NCI-H187 treated with DMSO at 0.1 percent for 48 hours (cell line): ENCODE measurements at places on chromosomes 5 and 9.

- no peak for DNase-seq
Measured at GRCh38 chr9:94786586-94786985, 60.1 kb downstream of the AOPEP start.

GRCh38 chr9:131677444-131678180 is 62.3 kb downstream of the RAPGEF1 start:
- no peak for DNase-seq

DNA sequence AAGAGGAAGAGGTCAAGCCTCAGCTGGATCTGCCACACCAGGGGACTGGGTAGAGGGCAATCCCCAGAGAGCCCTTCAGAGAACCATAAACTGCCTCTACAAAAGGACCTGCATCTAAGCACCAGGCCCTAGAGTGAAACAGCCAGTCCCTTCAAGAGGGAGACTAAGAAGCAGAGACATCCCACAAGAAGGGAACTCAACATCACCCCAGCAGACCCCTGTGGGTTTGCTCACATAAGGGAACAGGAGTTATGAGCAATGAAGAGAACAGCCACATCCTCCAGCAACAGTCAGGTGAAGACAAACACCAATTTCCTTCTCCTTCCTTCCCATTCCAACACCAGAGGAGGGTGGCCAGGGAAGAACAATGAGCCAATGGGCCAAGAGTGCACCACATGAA is 48.9 kb downstream of the TNFSF15 start:
- no peak for DNase-seq

- no peak for DNase-seq
Measured at GRCh38 chr9:68998385-68998784, 15.5 kb downstream of the PRKACG start.

DNA sequence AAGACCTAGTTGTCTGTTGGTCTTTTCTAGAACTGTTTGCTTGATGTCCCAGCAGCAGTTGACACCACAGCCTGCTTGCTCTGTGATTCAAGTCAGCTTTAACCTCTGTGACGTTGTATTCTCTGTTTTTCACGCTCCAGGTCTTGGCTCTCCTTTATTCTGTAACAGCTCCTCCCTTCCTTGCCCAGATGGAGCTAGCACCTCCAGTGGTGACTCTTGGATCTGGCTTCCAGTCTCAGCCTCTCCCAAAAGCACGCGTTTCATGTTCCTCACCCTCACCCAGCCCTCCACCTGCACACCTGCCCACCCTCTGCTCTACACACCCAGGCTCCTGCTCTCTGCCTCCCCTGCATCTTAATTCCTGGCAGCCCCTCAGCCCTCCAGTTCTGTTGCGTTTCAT is 50.6 kb downstream of the DMRT1 start:
- no peak for DNase-seq

DNA sequence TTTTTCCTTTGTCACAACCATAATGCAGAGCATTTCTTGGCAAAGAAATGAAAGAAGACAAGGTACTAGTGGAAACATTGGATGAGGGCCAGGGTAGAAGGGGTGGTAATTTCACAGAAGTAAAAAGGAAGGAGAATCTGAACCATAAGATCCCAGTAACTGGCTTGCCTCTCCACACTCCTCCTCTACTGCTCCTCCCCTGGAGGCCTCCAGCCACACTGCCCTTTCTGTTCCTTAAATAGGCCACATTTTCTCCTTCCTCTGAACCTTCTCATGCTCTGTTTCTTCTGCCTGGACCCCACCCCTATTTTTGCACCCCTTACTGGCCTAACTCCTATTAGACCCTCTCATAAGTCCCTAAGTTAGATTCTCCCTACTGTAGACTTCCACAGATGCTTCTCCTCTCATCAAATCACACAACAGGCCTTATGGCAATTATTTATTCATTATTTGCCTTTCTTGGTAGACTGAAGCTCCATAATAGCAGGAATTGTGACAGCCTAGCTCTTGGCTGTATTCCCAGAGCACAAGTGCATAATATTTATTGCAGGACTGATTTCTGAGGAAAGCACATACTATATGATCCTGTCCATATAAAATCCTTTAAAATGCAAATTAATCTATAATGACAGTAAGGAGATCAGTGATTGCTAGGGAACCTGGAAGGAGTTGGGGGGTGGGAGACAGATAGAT is 31.3 kb upstream of the GRIA1 start:
- DNase-seq = no peak

GRCh38 chr5:35202319-35203111 is 27.8 kb downstream of the PRLR start:
- DNase-seq = no peak

DNA sequence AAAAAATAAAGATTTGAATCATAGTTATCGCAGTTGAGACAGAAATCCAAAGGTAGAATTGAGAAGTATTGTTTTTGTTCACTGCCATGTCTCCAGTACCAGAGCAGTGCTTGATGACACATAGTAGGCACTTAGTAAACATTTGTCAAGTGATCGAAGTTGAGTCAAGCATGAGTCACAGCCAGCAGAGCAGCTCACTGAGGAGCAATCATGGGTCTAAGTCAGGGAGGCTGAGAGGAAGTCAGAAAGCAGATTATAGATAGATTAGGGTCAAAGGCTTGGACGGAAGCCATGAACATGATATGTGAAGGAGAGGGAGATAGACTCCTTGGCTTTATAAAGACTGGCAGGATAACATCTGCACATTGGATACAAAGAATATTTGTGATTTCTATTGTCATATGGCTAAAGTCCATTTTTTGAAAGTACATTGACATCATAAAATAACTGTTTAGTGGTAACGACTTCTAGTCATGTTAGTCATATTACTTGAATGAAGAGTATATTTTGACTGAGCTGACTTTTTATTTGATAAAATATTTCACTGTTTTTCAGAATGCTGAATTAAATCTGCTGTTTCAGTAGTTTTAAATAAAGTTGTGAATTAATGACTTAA is 168.5 kb downstream of the RAB3C start:
- DNase-seq = no peak

DNA sequence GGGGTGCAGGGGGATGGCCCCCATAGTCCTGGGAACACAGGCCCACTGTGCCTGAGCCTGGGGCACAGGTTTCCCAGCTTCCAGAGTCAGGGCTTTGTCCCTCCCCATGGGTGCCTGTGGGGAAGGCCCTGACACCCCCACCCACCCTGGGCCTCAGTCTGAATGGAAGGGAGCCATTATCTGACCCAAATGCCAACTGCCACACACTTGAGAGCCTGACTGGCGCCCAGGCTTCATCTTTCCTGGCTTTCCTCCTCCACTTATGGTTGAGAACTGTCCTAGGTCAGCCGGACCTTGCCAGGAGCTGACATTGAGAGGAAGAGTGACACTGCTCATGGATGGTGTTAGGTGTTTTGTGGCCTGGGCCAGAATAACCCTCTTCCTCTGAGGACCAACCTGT is 24.0 kb downstream of the SH3PXD2B start:
- DNase-seq = no peak

- no peak for DNase-seq
Measured at GRCh38 chr5:172093559-172093958, 87.1 kb upstream of the FBXW11 start.

- no peak for DNase-seq
Measured at GRCh38 chr5:151357097-151357496, 9.7 kb upstream of the SLC36A2 start.

DNA sequence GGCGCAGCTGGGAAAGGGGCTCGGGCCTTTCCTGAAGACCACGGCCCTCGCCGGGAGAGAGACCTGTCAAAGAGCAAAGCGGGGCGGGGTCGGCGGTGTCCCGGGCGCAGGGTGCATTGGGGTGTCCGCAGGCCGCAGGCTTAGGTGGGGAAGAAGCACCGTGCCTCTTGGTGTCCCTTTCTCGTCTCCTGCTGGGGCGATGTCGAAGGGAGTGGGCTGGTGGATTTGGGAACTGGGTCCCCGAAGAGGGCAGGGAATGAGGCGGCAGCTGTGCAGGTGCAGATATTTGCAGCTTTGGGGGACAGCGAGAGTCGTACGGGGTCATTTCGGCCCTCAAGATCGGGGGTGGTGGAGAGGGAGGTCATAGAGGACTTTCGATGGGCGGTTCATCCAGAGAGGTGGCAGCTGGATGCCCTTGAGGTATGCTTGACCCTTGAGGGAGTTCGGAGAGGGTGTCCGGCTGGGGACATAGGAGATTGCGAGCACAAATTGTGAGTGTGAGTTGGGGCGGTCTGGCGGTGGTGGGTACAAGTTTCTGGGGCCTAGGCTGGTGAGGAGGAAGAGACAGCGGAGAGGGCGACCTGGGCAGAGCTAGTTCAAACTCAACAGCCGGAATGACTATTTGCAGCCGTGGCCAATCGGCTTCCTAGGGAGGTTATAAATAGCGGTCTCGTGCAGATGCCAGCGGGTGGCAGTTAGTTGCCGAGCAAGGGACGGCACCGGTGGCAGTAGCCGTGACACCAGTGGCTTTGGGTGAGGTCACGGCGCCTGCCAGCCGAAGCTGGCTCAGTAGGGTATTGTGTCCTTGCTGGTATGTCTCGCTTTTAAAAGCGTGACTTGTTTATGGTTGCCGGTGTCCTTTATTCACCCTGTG is 601 bp downstream of the NNT start:
- peak; percentile 83 for DNase-seq

DNA sequence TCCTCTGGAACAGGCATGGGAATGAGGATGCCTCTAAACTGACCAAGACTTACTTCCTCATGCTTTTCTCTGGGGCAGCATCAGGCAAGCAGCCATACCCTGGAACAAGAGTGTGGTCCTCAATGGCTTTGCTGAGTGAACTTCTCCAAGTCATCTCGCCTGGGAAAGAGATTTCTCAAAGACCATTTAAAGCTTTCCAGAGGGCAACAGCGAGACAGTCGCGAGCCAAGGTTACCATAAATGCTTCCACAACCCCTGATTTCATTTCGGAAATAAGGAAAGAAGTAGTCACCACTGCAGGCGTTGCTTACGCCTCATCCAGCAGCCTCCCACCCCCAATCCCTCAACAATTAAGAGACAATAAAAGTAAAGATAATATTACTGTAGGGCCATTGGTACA is 1.1 kb upstream of the SNCAIP start:
- DNase-seq = no peak

GRCh38 chr9:100525563-100525962 is 52.3 kb upstream of the CAVIN4 start:
- DNase-seq = no peak

DNA sequence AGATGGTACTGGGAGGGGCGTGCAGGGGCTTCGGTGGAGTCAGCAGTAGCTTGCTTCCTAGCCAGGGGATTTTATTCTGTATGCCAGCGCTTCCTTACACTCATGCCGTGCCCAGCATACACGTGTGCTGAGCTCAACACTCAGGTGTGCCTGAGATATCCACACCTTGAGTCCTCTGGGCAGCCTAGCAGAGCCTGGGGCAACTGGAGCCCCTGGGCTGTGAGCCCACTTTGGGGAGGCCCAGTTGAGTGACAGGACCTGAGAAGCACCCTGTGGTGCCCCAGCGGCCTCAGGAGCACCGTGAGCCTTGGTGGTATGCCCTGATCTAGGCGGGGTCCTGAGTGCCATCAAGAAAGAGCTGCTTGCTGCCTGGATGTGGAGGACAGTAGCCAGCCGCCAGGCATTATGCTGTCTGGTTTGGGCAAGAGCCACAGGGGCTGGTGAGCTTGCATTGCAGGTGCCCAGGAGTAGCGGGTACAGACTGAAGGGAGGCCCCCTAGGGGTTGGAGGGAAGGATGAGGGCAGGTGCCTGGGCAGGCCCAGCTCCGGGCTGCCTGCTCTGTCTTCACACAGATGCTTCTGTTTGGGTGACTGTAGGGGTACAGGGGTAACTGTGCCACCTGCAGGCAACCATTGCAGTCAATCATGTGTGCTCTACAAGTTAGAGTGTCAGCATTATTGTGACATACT is 42.9 kb downstream of the BNIP1 start:
- no peak for DNase-seq

GRCh38 chr5:58066076-58066475 is 393.8 kb downstream of the PLK2 start:
- DNase-seq = no peak

DNA sequence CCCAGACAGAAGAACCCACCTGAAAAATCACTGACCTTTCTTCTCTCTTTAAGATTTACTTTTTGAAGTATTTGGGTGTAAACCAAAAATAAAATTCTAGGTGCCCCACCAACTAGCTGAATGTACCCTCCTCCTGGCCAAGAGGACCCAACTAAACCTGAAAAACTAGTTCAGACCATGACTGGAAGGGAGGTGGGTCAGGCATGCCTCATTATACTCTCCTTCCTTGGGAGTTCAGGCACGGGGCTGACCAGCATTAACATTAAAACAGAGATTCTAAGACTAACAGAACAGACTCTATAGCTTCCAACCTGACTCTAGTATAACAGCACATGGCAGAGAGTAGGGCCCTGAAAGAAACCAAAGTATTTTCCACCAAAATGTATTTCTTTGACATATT is 61.4 kb downstream of the CERT1 start:
- no peak for DNase-seq

- DNase-seq = no peak
Measured at GRCh38 chr5:71740015-71740753, 21.1 kb downstream of the CARTPT start.

GRCh38 chr9:96565671-96566497 is 53.8 kb downstream of the CDC14B start:
- no peak for DNase-seq

DNA sequence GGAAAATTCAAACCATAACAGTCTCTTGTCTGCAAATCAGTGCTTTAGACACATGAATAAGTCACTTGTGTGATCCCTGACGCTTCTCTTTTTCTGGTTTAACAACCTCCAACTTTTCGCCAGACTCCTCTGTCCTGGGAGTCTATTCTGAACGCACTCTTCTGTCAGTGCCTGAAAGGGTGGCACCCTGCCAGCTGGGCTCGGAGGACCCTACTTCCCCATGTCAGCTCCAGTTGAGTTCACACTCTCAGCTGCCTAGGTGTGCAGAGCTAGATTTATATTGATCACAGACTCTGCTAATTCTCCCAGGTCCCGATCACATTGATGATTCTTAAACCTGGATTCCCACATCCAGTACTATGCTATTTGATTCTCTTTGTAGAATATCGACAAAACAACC is 649.1 kb downstream of the BNC2 start:
- DNase-seq = no peak

- no peak for DNase-seq
Measured at GRCh38 chr9:18778846-18779245, 254.2 kb downstream of the SAXO1 start.

GRCh38 chr9:92696619-92697018 is 26.7 kb upstream of the IPPK start:
- DNase-seq = no peak

DNA sequence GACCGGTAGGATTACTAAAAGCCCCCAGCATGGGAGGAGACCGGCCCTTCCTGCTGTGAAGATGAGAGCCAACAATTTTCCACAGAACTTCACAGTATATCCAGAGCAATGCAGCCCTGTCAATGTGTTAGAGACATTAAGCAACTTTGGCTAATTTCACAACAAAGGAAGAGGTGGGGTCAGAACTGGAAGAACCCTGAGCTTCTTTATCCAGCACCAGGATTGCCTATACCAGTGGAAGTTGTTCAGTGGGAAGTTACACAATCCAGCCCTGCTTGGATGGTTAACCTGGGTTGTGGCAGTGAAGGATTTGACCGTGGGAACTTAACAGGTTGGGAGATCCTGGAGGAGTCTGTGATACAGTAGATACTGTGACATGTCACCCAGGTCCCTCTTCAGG is 197.0 kb downstream of the FBN2 start:
- no peak for DNase-seq
